Foreskin keratinocyte (primary cell): ENCODE measurements at places on chromosomes 11 and 22. TPM values are rescaled to one million over a fixed set of nuclear protein-coding genes. Genes with fewer than 3 reads are reported as not detected.

BIRC3 gene
- 6.7 and 10.1 TPM in 2 replicates for total RNA-seq

CLP1 gene
- 22.4 and 23.7 TPM in 2 replicates for total RNA-seq

TEX54 gene
- total RNA-seq, result not detected in 2 replicates

FOSL1 gene
- 127 and 153 TPM in 2 replicates for total RNA-seq

PRG2 gene
- total RNA-seq, result 0.17 TPM in 1 of 2 replicates, not detected in the other

UPK3A gene
- total RNA-seq, result not detected in 2 replicates

OR51E1 gene
- not detected in 2 replicates for total RNA-seq

MFRP gene
- not detected in 2 replicates for total RNA-seq

OR2AG1 gene
- total RNA-seq, result not detected in 2 replicates

MAPK11 gene
- 4.6 and 6.3 TPM in 2 replicates for total RNA-seq

RIC3 gene
- total RNA-seq, result 0.39 and 0.71 TPM in 2 replicates

MMP12 gene
- not detected in 2 replicates for total RNA-seq

SLC39A13 gene
- 48.2 and 58.1 TPM in 2 replicates for total RNA-seq

MRPL11 gene
- total RNA-seq, result 83.1 and 106 TPM in 2 replicates

CHADL gene
- total RNA-seq, result 0.82 and 0.99 TPM in 2 replicates

MS4A12 gene
- not detected in 2 replicates for total RNA-seq

TRIM51 gene
- total RNA-seq, result not detected in 2 replicates

POTEH gene
- not detected in 2 replicates for total RNA-seq

PDE3B gene
- total RNA-seq, result under 0.01 and 0.03 TPM in 2 replicates

RFPL2 gene
- not detected in 2 replicates for total RNA-seq

SNX32 gene
- total RNA-seq, result 0.07 and 0.11 TPM in 2 replicates

OR6A2 gene
- not detected in 2 replicates for total RNA-seq

FUT4 gene
- total RNA-seq, result 2.4 and 3.2 TPM in 2 replicates

DDI1 gene
- not detected in 2 replicates for total RNA-seq

PKP3 gene
- total RNA-seq, result 148 and 170 TPM in 2 replicates

SLC17A6 gene
- total RNA-seq, result not detected in 2 replicates

OR8A1 gene
- total RNA-seq, result not detected in 2 replicates

TRIOBP gene
- 35.1 and 36.7 TPM in 2 replicates for total RNA-seq

SPI1 gene
- not detected in 2 replicates for total RNA-seq

PRR5 gene
- total RNA-seq, result 12.2 and 13.8 TPM in 2 replicates

KCNJ4 gene
- total RNA-seq, result 0.07 TPM in 1 of 2 replicates, not detected in the other

RIMBP3C gene
- 0.07 TPM in 1 of 2 replicates, not detected in the other for total RNA-seq

SCARF2 gene
- 0.14 and 0.24 TPM in 2 replicates for total RNA-seq

EML3 gene
- total RNA-seq, result 21.5 and 21.6 TPM in 2 replicates

DLG2 gene
- 0.21 and 0.75 TPM in 2 replicates for total RNA-seq

PKDREJ gene
- not detected in 2 replicates for total RNA-seq

NXPE1 gene
- total RNA-seq, result not detected in 2 replicates

TRMT112 gene
- 386 and 447 TPM in 2 replicates for total RNA-seq

CATSPERZ gene
- 0.44 and 0.46 TPM in 2 replicates for total RNA-seq

MAJIN gene
- total RNA-seq, result 0.04 TPM in 1 of 2 replicates, not detected in the other

SHISA8 gene
- total RNA-seq, result not detected in 2 replicates

OR51B5 gene
- not detected in 2 replicates for total RNA-seq

KRTAP5-2 gene
- total RNA-seq, result not detected in 2 replicates

UPB1 gene
- total RNA-seq, result not detected in 2 replicates

APOA4 gene
- not detected in 2 replicates for total RNA-seq

TSGA10IP gene
- total RNA-seq, result not detected in 2 replicates
